CD4-positive, alpha-beta T cell treated with Interleukin-4 for 4 hours (primary cell): ENCODE measurements at places on chromosomes 13 and 19.
A peak's percentile ranks its signal among the peaks of the same experiment; 100 is the strongest.

DNA sequence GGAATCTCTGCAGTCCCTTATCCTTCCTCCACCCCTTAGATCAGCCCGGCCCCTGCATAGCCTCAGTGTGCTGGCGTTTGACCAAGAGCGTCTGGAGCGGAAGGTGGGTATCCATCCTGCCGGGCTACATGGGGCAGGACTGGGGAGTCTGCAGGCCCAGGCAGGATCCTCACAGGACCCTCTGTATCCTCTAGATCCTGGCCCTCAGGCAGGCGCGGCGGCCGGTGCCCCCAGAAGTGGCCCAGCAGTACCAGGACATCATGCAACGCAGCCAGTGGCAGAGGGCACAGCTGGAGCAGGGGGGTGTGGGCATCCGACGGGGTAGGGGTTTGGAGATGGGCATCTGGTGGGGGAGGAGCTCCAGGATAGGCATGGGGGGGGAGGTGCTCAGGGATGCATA lies 8.9 kb downstream of the PODNL1 start:
- no peak for DNase-seq

DNA sequence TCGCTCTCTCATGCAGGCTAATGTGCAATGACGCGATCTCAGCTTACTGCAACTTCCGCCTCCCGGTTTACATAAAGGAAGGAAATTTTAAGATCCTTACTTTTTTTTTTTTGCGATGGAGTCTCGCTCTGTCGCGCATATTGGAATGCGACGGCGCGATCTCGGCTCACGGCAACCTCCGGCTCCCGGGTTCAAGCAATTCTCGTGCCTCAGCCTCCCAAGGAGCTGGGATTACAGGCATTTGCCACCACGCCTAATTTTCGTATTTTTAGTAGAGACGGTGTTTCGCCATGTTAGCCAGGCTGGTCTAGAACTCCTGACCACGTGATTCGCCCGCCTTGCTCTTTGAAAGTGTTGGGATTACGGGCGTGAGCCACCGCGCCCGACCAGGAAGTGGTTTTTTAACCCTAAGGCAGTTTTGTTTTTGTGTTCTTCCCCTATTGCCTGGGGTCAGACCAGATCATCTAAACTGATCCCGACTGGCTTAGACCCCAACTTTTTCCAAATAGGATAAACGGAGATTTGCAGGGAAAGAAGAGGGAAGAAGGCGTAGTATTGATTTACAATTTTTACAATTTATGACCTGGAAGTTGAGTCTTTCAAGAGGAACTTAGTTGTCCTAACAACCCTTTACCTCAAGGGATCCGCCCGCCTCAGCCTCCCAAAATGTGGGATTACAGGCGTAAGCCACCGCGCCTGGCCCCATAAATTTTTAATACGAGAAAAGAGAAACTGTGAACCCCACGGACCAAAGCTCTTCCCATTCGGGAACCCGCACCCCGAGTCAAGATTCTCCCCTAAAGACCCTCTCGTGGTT lies 142.0 kb downstream of the ZNF737 start:
- peak; percentile 30 for DNase-seq

GRCh38 chr13:43991773-43992201 lies 112.1 kb downstream of the LACC1 start:
- DNase-seq = no peak

DNA sequence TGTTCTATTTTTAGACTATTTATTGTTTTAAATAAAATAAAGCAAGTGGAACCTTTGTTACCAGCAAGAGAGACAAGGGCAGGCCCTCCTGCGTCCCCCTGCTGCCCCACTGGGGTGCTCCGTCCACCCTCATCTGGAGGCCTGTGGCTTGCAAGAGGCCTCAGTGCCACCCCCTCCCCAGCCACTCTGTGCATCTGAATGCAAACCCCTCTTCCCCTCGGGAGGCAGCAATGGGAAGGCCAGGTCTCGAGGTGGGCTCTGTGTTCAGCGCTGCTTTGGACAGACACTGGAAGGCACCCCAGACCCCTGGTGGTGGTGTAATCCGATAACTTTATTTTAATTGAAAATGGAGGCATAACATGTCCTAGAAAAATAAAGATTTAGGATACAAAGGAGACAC lies 4.6 kb downstream of the SIX5 start:
- no peak for DNase-seq

GRCh38 chr13:79642596-79642995 lies 161.6 kb downstream of the NDFIP2 start:
- DNase-seq = no peak

- DNase-seq = no peak
Measured at GRCh38 chr13:102708211-102708610, 13.4 kb upstream of the METTL21C start.

DNA sequence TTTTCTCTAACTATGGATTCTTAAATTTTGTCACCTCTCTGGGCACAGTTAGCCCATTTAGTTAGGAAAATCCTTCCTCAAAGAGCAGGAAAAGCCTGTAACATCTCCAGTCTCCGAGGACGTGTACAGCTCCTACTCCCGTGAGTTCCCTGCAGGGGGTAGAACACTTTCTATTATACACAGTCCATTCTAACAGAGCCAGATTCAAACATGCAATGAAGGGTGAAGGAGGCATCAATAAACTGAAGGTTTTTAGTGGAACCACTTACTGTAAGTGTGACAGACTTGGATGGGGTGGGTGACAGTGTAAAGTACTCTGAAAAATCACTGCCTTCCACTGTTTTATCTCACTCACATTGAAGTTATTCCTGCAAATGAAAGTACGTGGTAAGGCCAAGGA lies 204.7 kb upstream of the DACH1 start:
- no peak for DNase-seq

GRCh38 chr13:86051134-86052103 lies 252.2 kb upstream of the SLITRK6 start:
- no peak for DNase-seq

GRCh38 chr19:48770266-48770665 lies 14.9 kb downstream of the FGF21 start:
- no peak for DNase-seq

DNA sequence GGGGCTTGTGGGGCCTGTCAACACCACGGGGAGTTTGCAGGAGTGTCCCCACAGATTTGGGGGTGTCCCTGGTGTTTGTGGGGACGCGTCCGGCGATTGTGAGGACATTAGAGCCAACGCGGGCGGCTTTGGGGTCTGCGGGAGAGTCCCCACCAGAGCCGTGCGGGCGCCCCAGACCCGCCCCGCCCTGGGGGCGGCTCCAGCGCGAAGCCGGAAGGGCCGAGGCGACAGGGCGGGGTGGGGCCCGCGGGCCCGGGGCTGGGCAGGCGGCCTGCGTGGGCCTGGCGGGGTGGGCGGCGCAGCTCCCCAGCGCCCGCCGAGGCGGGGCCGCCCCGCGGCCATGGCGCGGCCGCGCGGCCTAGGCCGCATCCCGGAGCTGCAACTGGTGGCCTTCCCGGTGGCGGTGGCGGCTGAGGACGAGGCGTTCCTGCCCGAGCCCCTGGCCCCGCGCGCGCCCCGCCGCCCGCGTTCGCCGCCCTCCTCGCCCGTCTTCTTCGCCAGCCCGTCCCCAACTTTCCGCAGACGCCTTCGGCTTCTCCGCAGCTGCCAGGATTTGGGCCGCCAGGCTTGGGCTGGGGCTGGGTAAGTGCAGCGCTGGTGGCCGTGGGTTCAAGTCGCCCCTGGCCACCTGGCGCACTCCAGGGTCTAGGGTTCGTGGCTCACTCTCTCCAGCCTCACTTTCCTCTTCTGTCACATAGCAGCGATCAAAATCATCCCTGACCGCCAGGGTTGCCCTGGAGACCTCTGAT lies 10.3 kb downstream of the PDE4A start:
- no peak for DNase-seq
